RKO (cell line): ENCODE measurements at places on chromosomes 5 and 9.
A peak's percentile ranks its signal among the peaks of the same experiment; 100 is the strongest.

DNA sequence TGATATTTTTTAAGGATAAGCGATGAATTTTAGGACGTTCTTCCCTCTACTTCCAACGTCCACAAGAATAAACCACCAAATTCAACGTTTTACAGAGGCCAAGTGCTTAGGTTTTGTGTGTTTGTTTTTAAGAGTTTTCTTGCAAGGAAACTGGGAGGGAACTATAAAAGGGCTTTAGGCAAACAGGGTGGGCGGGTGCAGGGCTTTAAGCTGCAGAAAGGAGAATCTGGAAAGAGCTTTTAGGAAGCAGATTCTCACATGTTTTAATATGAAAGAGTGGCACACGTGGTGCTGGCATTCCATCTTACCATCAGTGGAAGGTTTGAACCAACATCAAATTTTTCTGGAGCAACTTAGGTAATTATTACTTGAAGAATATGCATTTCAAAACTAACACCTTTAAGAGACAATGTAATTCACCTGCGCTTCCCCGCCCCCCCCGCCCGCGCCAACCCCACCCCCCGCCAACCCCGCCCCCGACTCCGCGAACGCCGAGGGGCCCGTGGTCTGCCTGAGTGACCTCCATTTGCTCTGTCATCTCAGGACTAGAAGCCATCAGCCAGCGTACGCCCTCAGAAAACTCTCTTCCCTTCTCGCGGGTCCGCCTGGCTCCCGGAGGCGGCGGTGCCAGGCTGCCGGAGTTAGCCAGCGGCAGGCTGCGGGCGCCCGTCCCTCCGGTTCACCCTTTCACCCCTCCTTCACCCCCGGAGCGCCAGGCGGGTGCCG, 911 bp upstream of the PIK3R1 start:
- DNase-seq: peak; percentile 36

DNA sequence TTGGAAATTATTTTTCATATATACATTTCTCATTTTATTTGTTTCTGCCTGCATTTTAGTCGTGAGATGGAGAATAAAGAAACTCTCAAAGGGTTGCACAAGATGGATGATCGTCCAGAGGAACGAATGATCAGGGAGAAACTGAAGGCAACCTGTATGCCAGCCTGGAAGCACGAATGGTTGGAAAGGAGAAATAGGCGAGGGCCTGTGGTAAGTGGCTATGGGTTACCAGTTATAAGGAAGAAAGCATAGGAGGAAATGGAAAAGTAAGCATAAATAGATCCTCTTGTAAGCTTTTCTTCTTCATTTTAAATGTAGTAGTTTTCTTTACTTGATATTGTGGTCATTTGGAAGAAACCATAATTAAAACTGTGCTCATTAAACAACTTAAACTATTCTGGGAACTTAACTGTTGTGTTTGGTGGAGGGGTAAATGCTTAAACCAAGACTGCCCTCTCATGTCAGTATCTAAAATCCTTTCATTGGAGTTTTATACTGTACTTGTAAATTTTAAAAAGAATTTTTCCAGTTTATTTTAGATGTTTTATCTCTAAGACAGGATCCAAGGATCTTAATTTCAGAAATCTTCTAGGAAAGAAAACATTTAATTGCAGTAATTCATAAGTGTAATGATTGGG, 41.3 kb downstream of the MAP3K1 start:
- peak; percentile 3 for DNase-seq

GRCh38 chr9:18874069-18874468, 158.9 kb downstream of the SAXO1 start:
- no peak for DNase-seq

GRCh38 chr5:167866797-167867196, 424.6 kb upstream of the WWC1 start:
- no peak for DNase-seq

GRCh38 chr5:68265822-68266395, 50.4 kb downstream of the PIK3R1 start:
- DNase-seq: no peak

DNA sequence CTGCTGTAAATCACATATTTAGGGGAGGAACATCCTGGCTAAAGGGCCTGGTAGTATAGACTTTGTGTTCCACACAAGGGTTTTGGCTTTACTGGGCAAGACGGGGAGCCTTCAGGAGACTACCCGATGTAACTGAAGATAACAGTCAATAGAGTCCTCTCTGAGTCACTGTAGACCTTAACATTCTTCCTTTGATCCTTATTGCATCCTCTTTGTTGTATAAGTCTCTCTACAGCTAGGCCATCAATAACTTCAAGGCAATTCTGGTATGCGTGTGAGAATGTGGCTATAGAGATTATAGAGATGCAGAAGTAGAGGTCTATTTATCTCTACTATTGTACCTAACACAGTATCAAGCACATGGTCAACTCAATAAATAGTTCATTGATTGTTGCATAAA, 67.3 kb upstream of the STK32A start:
- no peak for DNase-seq

DNA sequence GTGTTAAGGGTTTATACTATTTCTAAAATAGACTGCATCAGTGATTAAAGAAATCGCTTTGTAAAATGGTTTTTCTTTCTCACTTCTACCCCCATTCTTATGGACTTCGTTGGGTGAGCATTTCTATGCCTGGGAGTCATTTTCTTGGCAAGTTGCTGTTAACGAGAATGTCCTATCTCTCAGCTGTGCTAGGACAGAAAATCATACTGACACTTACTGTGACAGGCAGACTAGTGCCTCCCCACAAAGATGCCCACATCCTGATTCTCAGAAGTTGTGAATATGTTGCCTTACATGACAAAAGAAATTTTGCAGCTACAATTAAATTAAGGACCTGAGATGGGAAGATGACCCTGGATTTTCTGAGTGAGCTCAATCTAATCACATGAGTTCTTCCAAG, 65.1 kb upstream of the NMUR2 start:
- no peak for DNase-seq

GRCh38 chr5:168377525-168377924, 86.1 kb downstream of the WWC1 start:
- DNase-seq: no peak

DNA sequence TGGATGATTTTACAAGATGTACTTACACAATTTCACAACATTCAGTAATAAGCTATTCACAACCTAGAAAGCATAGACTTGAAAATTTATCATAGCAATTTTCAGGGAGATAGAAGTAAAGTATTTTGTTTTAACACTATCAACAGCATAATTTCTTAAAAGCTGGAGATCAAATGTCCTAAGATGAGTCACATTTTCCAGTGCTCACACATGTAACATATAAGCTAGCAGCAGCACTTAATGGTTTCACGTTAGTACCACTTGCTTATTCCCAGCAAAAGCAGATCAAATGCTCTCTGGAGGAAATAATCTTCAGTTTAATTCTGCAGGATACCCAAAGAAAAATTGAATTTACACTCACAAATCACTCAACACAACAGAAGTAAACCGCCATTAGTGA, 6.5 kb downstream of the OR13C8 start:
- no peak for DNase-seq

DNA sequence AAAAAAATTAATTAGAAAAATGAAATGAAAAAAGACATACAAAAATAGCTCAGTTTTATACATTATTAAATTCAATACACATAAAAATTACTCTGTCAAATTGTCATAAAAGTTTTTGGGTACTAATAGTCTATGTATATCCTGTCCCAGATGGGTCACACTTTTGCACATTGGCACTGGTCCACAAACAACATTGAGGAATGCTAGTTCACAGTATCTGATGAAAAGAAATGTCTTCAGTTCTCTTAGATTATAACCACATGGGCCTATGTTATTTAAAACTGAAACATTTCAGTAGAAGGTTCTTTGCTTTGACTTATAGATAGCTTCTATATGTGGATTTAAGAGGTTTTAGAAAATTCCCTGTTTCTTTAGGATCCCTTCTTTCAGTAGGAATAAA, 39.8 kb downstream of the LNPEP start:
- no peak for DNase-seq

GRCh38 chr5:16981700-16982099, 45.6 kb upstream of the MYO10 start:
- no peak for DNase-seq

- no peak for DNase-seq
Observed at GRCh38 chr5:151556806-151557205, 34.3 kb downstream of the FAT2 start.

DNA sequence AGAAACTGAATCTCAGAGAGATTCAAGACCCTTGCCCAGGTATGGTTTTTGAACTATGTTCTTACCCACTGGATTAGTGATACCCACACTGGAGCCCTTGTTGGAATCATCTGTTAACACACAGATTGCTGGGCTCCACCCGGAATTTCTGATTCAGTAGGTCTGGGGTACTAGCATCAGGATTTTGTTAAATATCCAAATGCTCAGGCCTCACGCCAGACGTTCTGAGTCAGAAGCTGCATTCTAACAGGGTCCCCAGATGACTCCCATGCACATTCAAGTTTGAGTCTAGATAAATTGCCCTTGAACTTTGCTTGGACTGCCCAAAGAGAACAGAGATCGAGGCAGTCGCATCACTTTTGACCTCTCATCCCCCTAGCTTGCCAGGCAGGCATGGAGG, 182.0 kb upstream of the WWC1 start:
- no peak for DNase-seq

- DNase-seq: no peak
Observed at GRCh38 chr9:71403106-71403505, 281.7 kb upstream of the TRPM3 start.

GRCh38 chr9:77738932-77739331, 90.8 kb upstream of the GNA14 start:
- no peak for DNase-seq

DNA sequence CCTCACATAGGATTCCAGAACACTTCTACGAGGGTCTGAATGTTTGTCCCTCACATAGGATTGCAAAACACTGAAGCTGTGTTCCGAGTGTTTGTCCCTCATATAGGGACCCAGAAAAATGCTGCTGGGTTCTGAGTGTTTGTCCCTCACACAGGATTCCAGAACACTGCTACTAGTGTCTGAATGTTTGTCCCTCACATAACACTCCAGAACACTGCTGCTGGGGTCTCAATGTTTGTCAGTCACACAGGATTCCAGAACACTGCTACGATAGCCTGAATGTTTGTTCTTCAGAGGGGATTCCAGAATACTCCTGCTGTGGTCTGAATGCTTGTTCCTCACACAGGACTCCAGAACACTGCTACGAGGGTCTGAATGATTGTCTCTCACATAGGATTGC, 218.7 kb downstream of the FOXD4L6 start:
- no peak for DNase-seq

DNA sequence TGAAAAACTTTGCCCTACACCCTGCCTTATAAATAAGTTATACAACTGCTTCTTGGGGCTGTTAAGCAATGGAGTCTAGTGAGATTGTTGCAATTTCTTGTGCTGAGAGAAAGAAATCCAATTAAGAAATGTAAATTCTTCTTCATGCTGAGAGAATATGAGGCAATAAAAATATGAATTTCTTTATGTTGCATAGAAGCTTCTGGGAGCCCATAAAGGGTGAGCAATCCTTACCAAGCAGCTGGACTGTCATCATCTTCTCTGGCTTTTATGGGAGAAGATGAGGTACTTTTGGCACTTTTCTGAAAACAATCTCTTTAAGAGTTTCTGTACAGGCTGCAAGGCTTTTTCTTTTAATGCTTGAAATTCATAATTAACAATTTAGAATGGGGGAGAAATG, 204.3 kb downstream of the DMRTA1 start:
- DNase-seq: no peak

DNA sequence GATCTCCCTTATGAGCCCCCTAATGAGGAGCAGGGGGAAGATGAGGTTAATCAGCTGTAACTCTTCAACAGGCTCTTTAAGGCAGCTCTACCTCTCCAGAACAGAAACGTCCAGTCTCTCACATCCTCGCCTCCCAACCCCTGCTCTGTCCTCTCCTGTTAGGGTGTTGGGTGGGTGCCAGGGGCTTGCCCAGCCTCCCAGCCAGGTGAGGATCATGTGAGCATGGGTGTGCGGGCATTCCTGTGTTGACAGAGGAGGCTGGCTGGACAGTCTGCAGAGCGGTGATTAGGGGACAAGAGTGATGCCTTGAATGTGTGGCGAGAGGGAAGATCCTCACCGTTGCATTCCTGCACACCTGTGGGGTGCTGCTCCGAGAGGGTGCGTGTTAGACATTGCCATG, 51.7 kb downstream of the CCDC180 start:
- DNase-seq: no peak

GRCh38 chr9:93422977-93423616, 28.4 kb upstream of the FAM120A start:
- DNase-seq: no peak

DNA sequence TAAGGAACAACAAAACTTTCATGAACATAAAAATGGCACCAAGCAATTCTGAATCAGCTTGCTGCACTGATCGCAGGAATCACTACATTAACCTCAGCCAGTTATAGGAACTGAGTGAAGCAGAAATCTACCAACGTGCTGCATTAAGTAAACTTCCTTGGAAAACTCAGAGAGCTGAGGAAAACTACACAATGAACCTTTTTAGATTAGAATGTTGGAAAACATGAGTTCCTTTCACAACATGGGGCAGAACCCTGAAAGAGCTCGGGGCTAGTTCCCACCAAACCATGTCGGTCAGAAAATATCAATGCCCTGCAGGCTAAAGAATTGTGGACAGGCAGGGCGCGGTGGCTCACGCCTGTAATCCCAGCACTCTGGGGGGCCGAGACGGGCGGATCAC, 19.4 kb downstream of the ALDH7A1 start:
- no peak for DNase-seq

DNA sequence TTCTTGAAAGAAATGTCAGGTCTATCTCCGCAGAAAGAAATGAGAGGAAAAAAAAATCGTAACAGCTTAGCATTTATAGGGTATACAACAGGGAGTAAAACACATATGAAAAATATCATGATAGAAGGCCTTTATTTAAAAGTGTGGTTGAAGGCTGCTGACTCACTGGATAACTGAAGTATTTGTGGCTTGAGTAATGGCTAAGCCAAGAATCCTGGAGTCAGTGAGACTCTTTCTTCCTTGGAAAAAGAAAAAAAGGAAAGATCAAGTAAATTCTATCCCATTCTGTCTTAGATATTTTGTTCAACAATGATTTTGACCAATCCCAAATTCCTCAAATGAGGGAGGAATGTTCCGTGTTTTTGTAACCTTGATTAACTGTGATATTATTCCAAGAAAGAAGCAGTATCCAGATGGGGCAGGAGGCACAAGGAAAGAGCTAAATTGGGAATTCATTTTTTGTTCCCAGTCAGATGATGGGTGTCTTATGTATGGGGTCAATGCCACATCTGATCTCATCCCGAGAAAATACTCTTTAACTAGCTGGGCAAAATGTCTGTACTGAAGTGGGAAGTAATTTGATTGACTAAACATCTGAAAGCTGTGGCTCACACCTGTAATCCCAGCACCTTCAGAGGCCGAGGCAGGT, 64.3 kb upstream of the MYO10 start:
- DNase-seq: peak; percentile 87

GRCh38 chr9:4796988-4797853, 4.5 kb downstream of the RCL1 start:
- peak; percentile 68 for DNase-seq

GRCh38 chr5:60163762-60164161, 270.2 kb upstream of the PDE4D start:
- no peak for DNase-seq
